ENCODE measurements at places on chromosomes 11 and 22.

DNA sequence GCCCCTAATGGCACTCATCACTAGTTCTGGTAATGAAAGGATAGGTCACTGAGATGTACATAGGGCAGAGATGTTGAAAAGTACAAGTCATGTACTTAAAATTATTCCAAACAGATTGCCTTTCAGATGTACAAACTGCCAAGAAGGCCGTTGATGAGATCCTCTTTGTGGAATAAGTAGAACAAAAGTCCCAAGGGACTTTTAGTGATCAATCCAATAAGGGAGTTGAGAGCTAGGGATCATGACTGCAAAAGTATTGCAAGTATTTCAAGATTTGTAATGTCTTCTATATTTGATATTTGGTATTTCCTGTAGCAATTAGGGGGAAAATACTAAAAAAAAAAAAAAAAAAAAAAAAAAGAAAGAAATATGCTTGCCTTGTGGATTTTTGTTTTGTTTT, 82.2 kb downstream of the ATG16L2 start:
- no peak overlapping the region for H3K27ac ChIP-seq
- no peak overlapping the region for H3K4me3 ChIP-seq
- H3K27me3 ChIP-seq, result no peaks in the 10 kb centered on the region
- no peaks in the 10 kb centered on the region for H3K4me1 ChIP-seq

DNA sequence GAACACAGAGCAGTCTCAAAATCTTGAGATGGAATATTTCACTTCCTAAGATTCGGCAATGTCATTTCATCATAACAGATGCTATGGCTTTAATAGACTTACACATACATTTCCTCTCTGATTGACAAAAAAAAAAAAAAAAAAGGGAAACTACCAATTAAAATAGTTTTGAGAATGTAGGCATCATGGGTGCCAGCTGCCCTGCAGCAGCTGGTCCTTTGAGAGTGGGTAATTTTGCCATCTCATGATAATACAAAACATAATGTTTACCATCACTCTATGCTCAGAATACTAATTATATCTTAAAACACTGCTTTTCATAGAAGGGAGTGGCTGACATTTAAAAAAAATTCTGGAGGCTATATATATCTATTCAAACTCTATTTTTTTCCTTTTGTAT, 775.6 kb upstream of the CCDC90B start:
- H3K4me3 ChIP-seq, result no peak overlapping the region
- no peaks in the 10 kb centered on the region for H3K27me3 ChIP-seq
- H3K27ac ChIP-seq, result no peak overlapping the region

- peaks cover 11% of the 10 kb centered on the region for H3K27me3 ChIP-seq
- H3K36me3 ChIP-seq, result no peaks in the 10 kb centered on the region
- H3K4me3 ChIP-seq, result no peak overlapping the region
- no peak for DNase-seq
- H3K4me1 ChIP-seq, result peaks cover 7% of the 10 kb centered on the region
Measured at GRCh38 chr22:20296598-20296997, 23.3 kb downstream of the DGCR6L start.

- H3K4me3 ChIP-seq, result no peak overlapping the region
- peaks cover 18% of the 10 kb centered on the region for H3K4me1 ChIP-seq
- no peaks in the 10 kb centered on the region for H3K27me3 ChIP-seq
- DNase-seq, result no peak
- no peaks in the 10 kb centered on the region for H3K36me3 ChIP-seq
Measured at GRCh38 chr11:65958291-65958690, 3.2 kb upstream of the SART1 start.

DNA sequence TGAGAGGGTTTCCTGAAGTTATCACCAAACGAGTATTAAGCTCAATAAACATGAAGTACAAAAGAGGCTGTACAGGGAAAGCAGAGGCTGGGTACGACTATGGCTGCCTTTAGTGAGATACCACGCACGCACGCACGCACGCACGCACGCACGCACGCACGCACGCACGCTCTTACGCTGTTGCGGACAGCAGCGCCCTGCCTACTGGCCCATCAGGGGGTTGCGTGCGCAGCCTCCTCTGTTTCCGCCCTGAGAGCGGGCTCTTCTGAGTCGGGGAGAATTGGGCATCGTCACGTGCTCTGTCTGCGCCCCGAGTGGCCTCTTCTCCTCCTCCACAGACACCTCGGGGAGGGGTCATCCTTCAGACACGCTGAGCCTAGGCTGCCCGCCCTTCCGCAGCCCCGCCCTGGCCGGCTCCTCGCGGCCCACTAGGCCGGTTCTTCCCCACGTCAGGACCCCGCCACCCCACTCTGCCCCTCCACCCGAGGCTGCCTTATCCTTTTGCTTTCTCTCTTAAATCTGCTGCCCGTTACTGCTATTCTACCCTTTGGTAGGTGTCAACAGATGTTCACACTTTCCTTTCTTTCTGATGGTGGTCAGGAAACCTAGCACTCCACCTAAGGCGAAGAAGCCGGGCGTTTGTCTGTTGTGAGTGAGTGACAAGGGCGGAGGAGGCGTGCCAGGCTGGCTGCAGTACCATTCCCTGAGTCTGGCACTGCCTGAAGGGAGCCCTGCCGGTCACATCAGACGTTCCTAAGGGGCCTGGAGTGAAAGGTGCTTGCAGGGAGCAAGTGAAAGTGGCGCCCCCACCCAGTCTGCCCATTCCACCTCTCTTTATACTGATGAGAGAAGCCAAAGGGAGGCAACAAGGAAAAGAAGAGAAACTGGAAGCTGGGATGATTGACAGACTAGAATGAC, 300.4 kb upstream of the B3GAT1 start:
- no peak overlapping the region for H3K4me3 ChIP-seq
- no peaks in the 10 kb centered on the region for H3K27me3 ChIP-seq

DNA sequence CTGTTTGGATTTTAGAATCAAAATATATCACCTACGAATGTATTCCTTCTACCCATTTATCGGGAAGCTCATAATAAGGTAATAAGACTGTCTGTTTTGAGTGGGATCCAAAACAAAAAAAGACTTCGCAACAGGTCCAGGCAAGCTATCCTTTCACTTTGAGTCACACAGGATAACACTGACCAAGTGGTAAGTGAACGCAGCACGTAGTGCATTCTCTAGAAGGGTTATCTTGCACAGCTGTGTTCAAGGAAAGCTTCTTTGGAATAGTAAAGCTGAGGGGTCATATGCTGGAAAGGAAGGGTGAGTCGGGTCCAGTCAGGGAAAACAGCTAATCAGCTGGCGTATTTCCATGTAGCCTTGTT, 22.3 kb upstream of the NRGN start:
- peaks cover 39% of the 10 kb centered on the region for H3K27me3 ChIP-seq
- no peak for DNase-seq
- peak overlapping the region; percentile 67 for H3K4me3 ChIP-seq
- H3K27ac ChIP-seq, result no peak overlapping the region

DNA sequence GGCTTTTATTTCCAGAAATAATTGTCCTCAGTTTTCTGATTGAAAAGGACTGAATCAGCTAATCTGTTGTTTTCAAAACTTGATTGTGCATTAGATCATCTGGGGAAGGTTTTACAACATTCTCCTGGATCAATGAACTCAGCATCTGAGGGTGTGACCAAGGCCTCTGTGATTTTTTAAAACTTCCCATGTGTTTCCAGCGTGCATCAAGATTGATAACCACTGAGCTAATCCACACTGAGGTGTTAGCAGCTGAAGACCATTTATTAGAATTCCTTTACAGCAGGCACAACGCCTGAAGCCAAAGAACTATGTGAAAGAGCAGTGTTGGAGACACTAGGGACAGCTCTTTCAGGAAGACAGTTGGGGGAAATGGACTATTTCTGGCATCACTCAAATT, 10.2 kb downstream of the VSTM5 start:
- no peaks in the 10 kb centered on the region for H3K27me3 ChIP-seq
- no peak overlapping the region for H3K27ac ChIP-seq
- no peak overlapping the region for H3K4me3 ChIP-seq
- no peaks in the 10 kb centered on the region for H3K4me1 ChIP-seq

DNA sequence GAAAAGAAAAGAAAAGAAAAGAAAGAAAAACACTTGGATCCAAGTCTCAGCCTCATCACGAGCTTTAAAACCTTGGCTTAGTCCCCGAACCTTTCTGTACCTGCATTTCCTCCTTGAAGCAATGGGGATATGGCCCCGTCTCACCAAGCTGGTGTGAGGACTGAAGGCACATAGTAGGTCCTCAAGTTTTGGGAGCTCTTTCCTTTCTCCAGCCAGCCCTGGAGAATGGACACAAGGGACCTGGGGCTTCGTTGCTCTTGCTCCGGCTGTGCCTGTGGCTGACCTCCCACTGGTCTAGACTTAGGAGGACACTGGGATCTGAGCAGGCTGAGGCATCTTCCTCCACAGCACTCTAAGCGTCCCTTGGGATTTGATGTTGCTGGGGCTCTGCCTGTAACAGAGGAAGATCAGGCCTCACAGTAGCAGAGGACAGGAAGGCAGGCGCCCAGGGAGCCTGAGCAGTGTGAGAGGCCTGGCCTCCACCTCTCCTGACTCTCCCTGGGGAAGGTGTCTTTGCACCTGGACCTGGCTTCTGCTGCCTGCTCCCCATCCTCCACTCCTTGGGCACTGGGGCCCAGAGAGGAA, 32.8 kb downstream of the KCNC1 start:
- no peaks in the 10 kb centered on the region for H3K36me3 ChIP-seq
- H3K4me1 ChIP-seq, result no peaks in the 10 kb centered on the region
- no peak overlapping the region for H3K27ac ChIP-seq
- no peak overlapping the region for H3K4me3 ChIP-seq
- DNase-seq, result no peak

- H3K36me3 ChIP-seq, result no peaks in the 10 kb centered on the region
- no peaks in the 10 kb centered on the region for H3K4me1 ChIP-seq
- DNase-seq, result no peak
- no peak overlapping the region for H3K4me3 ChIP-seq
- H3K27ac ChIP-seq, result no peak overlapping the region
Measured at GRCh38 chr11:115178705-115179104, 325.5 kb downstream of the CADM1 start.

DNA sequence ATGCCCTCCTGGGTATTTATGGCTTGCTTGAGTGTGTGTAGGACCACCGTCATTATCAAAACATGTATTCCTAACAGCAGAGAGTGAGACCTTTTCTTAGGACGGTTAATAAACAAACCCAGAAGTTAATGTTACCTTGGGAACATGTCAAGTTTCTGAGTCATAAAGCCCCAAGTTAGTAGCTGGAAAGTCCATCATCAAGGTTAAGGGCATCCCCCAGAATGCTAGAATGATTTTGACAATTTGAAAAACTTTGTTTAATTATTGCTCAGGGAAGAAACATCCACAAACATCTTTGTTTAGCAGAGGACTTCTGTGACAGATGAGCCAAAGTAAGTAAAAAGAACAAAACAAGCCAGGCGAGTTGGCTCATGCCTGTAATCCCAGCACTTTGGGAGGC, 20.0 kb downstream of the CAVIN3 start:
- H3K4me1 ChIP-seq, result no peaks in the 10 kb centered on the region
- peaks cover 3% of the 10 kb centered on the region for H3K27me3 ChIP-seq
- no peak overlapping the region for H3K4me3 ChIP-seq
- no peak overlapping the region for H3K27ac ChIP-seq
- DNase-seq, result no peak
- H3K36me3 ChIP-seq, result no peaks in the 10 kb centered on the region

- DNase-seq, result no peak
- peak overlapping the region; percentile 48 for H3K27ac ChIP-seq
- H3K36me3 ChIP-seq, result peaks cover 44% of the 10 kb centered on the region
- H3K4me3 ChIP-seq, result peak overlapping the region; percentile 82
- H3K27me3 ChIP-seq, result no peaks in the 10 kb centered on the region
Measured at GRCh38 chr11:118213781-118214180, 11.0 kb downstream of the JAML start.

DNA sequence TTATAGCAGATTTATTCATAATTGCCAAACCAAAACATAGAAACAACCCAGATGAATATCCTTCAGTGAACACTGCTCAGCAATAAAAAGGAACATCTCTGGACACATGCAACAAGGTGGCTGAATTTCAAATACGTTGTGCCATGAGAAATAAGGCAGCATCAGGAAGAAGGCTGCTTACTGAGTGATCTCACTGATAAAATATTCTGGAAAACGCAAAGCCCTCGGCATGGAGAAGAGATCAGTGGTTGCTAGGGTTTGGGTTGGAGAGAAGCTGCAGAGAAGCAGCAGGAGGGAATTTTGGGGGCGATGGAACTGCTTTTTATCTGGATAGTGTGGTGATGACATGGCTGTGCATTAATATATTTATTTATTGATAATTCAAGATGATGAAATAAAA, 11.0 kb upstream of the SHANK2 start:
- H3K36me3 ChIP-seq, result no peaks in the 10 kb centered on the region
- no peaks in the 10 kb centered on the region for H3K27me3 ChIP-seq
- no peak overlapping the region for H3K27ac ChIP-seq
- no peak for DNase-seq
- no peak overlapping the region for H3K4me3 ChIP-seq

GRCh38 chr11:59992425-59992824, 24.6 kb upstream of the OOSP4B start:
- no peak for DNase-seq
- no peaks in the 10 kb centered on the region for H3K4me1 ChIP-seq
- no peak overlapping the region for H3K4me3 ChIP-seq
- no peak overlapping the region for H3K27ac ChIP-seq

- peaks cover 44% of the 10 kb centered on the region for H3K27me3 ChIP-seq
- H3K4me3 ChIP-seq, result no peak overlapping the region
- no peak for DNase-seq
Measured at GRCh38 chr11:120565466-120566155, 54.1 kb downstream of the GRIK4 start.

DNA sequence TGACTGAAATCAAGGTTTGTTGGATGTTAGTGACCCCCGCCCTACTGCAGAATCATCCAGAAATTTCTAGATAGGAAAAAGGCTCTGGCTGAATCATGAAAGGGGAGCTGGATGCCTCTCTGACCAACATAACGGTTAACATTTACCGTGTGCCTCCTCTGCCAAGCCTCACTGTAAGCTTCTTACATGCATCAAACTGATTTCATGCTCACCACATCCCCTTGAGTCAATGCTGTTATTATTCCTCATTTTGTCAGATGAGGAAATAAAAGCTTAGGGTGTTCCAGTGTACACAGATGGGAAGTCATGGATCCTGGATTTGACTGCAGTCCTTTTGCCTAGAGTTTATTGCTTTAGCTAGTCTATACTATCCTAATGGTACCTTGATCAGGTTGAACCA, 5.9 kb upstream of the HMOX1 start:
- peaks cover 73% of the 10 kb centered on the region for H3K4me1 ChIP-seq
- peak; percentile 70 for DNase-seq
- H3K36me3 ChIP-seq, result no peaks in the 10 kb centered on the region
- H3K27ac ChIP-seq, result peak overlapping the region; percentile 30
- no peaks in the 10 kb centered on the region for H3K27me3 ChIP-seq
- H3K4me3 ChIP-seq, result peak overlapping the region; percentile 30

DNA sequence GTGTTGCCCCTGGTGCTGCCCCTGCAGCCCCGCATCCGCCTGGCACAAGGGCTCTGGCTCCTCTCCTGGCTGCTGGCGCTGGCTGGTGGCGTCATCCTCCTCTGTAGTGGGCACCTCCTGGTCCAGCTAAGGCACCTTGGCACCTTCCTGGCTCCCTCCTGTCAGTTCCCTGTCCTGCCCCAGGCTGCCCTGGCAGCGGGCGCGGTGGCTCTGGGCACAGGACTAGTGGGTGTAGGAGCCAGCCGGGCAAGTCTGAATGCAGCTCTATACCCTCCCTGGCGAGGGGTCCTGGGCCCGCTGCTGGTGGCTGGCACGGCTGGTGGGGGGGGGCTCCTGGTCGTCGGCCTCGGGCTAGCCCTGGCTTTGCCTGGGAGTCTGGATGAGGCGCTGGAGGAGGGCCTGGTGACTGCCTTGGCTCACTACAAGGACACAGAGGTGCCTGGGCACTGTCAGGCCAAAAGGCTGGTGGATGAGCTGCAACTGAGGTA, 278 bp downstream of the ROM1 start:
- peaks cover 47% of the 10 kb centered on the region for H3K36me3 ChIP-seq
- H3K4me3 ChIP-seq, result peak overlapping the region; percentile 98
- peak overlapping the region; percentile 13 for H3K27ac ChIP-seq

GRCh38 chr11:128917144-128917724, 25.4 kb downstream of the TP53AIP1 start:
- H3K4me3 ChIP-seq, result no peak overlapping the region
- no peak for DNase-seq
- no peaks in the 10 kb centered on the region for H3K27me3 ChIP-seq
- peaks cover 7% of the 10 kb centered on the region for H3K4me1 ChIP-seq
